ENCODE measurements at places on chromosomes 6 and 20. TPM values are rescaled to one million over a fixed set of nuclear protein-coding genes. Genes with fewer than 3 reads are reported as not detected.

DYNLT2 gene
- 2.3 TPM for total RNA-seq

GRCh38 chr6:7341989-7342742, 29.2 kb upstream of the SSR1 start:
- no peak for DNase-seq

AVP gene
- total RNA-seq, result not detected

CNBD2 gene
- 4.4 TPM for total RNA-seq

Measured in mucosa of descending colon (tissue), 3 donors.